ENCODE measurements at places on chromosomes 1 and 21.

GRCh38 chr1:9280015-9280860 is 12.5 kb upstream of the SPSB1 start:
- DNase-seq: peak; percentile 57

DNA sequence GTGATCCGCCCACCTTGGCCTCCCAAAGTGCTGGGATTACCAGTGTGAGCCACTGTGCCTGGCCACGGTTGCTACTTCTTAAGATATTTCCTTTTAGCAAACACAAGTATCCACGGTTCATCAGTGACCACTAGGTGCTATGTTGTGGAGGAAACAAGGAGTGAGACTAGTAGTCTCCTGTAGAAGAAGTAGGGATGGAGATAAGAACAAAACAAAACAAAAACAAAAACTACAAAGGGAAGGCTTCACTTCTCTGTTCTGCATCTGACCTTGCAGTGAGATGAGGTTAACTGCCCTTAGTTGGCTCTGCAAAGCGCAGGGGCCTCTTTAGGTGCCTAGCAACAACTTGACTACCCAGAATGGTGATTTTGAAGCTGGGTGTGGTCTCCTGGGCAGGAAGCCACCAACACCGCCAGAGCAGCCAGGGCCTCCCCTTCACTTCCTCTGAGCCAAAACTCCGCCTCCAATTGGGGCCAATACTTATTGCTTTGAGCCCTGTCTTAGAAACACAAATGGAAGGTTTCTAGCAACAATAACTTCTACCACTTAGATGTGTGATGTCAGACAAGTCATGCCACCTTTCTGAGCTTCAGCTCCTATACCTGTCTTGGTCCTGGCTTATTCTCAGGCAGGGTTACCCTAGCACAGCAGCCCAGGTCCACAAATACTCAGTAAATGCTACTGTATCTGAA is 12.8 kb upstream of the CDC42 start:
- peak; percentile 77 for DNase-seq

GRCh38 chr1:41282679-41283317 is 40.7 kb upstream of the SCMH1 start:
- no peak for DNase-seq

- no peak for DNase-seq
These were observed 1058.0 kb downstream of the KCNT2 start for GRCh38 chr1:195550071-195550862.

- no peak for DNase-seq
These were observed 161.0 kb downstream of the URB2 start for GRCh38 chr1:229786974-229787610.

- no peak for DNase-seq
These were observed 47.8 kb upstream of the IKBKE start for GRCh38 chr1:206422525-206422924.

- DNase-seq: no peak
These were observed 49.9 kb upstream of the GUCA2A start for GRCh38 chr1:42214447-42214871.

DNA sequence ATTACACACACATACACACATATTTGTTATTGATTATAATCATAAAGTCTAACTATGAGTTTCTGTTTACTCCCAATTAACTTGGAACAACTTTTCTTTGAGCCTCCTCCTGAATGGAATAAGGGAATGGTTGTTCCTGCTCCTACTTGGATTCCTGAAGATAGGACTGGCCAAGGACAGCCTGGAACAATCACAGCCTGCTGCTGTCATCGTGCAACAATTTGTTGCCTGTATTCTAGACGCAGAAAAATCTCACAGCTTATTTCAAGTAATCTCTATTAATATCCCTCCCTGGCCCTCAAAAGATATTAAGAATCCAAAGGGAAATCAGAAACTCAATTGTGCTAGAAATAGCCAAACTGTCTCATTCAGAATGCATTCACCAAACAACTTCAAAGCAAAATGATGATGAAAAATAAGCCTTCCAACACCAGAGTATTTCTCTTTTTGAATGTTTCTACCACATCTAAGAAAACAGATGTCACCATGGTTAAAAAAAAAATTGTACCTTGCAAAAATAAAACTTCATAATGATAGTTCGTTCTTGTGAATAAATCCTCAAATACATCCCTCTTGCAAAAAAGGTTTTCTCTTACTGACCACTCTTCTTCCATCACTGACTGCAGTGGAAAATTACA is 30.9 kb downstream of the RCAN1 start:
- no peak for DNase-seq

DNA sequence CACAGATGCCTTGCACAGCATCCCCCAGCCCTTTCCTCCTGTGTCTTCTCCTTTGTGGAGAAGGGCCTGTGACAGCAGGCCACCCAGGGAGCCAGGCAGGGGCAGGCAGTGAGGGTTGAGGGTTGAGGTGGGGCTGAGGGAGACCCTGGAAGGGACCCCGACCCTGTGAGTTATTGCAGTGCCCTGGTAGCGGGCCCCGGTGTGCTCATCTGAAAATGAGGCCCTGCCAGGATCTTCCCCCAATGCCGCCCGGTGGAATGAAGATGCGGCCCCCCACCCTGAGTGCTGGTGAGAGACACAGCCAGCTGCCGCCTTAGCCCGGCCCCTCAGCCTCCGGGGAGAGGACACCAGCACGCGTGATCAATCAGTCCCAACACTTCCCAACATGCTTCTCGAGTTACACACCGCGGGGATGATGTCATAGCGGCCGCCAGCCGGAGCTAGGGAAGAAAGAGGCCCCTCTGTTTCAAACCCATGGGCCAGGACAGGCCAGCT is 36.2 kb upstream of the ACTRT2 start:
- DNase-seq: no peak

DNA sequence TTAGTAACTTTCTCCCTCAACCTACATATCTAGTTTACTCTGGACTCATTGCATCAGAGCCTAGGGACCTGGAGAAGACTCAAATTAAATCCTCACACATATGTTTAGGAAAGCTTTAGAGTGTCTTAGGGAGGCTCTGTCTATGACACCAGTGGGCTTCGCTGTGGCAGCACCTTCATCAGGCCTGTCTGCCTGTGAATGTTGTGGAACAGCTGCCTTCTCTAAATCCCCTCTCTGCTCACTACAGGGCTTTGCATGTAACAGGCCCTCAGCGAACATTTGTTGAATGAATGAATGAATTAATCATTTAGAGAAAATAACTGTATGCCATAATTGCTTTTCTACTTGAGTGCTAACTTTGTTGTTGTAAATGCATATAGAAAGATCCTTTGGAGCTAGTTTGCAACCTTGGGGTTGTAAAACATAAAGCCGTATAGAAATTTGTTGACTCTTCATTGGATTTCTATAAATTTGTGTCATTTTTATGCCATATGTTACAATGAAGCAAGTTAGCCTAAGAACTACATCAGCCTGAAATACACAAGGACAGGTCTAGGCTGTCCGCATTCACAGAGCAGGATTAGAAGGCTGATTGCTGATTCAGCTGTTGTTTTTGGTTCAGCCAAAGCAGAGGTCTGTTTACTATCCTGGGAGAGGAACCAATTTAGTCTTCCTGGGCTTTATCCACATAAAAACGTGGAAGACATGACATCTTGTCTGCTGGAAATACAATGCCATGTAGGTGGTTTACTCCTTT is 238.0 kb downstream of the ASTN1 start:
- DNase-seq: no peak

DNA sequence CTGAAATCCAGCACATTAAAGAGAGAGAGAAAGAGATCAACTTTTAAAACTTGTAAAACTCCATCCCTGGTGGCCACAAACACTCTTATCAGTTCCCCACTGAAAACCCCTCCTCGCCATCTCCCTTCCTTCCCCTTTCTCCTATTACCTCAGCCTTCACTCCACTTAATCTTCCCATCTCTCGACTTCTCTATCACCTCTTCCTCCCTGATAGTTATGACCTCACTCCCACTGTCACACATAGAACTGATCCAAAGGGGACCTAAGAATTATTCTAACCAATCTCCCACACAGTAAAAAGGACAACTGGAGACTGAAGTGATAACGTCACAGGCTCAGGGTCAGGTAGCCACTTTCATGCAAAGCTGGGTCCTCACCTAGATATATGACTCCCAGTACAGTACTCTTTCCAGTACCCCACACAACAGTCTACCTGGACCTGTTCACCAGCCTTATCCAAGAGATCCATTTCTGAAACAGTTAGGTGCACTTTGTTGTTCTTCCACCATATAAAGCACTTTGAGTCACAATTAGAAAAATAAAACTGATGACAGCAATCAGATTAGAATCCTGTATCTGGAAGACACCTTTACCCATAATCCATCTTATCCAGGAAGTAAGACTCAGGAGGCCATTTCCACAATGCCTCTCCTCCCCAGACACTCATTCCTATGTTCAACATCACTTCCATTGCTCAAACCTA is 324.8 kb downstream of the SMYD3 start:
- no peak for DNase-seq

DNA sequence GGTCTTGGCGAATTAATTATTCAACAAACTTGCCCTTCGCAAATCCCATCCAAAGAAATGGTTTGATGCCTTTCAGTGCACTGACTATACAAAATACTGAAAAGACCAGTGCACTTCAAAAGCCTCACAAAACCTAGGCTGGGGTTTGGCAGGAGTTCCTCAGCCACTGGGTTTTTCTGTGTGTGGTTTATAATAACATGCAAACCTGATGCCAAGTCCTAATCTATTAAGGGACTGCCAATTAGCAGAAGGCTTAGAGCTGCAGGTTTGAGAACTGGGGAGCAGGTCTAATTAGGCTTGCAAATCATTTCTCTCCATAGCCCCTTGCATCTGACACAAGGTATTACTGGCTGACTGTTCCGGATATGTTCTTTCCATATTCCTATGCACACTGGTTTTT is 27.7 kb downstream of the PLPP3 start:
- DNase-seq: no peak

DNA sequence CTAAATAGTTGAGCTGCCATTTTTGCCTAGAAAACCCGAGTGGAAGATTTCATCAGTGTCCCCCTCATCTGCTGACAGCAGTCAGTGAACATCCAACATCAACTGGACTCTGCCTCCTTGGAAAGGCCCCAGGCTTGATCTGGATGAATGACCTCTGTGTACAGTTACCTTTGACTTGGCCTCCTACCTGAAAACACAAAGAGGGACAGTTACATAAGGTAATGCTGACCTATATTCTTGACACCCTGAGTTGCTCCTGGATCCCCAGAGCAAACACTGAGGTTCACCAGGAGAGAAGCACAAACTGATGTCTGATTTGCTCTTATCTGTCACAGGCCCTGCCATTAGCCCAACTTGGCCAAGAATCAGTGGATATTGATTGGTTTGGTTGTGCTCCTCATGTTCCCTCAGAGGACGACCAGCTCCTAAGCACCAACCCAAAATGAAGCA is 138.9 kb downstream of the PROX1 start:
- no peak for DNase-seq

DNA sequence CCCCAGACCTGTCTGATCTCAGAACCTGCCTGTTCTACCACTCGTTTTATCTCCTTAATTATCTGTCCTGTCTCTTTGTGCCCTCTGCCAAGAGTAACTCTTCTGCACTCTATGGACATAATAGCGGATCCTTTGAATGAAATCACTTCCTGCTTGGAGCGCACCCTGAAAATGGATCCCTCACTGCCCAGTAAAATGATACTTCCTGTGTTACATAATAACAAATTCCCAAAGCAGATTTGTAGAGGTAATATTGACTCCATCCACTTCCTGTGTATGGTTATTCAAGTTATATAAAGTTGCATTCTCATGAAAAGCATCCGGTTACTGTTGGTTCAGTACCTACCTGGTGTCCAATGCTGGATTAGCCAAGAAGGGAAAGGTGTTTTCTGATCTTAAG is 246.0 kb downstream of the TRABD2B start:
- DNase-seq: peak; percentile 27

GRCh38 chr1:91334856-91335255 is 69.8 kb downstream of the HFM1 start:
- DNase-seq: no peak
